GM10248 (cell line): ENCODE measurements at places on chromosomes 6 and 20.

- DNase-seq, result no peak
Observed at GRCh38 chr20:11849270-11849915, 68.3 kb upstream of the BTBD3 start.

DNA sequence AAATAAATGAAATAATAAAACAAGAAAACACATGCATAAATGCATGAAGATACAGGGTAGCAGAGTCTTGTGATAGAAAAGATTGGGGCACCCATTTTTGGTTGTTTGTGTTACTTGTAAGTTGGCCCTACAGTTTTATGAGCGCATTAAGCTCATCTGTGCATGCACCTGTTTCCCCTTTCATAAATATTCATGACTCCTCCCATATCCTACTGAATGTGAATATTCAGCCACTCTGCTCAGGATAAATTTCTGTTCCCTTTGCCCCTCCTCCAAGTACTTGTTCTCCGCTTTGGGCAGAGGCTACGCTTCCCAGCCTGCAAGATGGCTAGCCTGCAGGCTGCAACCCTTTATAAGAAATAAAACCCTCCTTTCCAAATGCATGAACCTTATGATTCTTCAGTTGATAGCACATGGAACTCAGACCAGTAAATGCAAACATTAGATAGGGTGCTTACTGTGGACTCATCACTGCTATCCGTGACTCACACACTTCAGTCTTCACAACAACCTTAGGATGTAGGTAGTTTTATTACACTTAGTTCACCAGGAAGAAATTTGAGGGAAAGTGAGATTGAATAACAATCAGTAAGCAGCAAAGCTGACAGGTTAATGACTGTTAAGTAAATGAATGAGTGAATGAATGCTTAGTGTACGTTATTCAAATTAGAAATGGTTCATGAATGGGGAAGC is 15.0 kb downstream of the ALDH8A1 start:
- no peak for DNase-seq

DNA sequence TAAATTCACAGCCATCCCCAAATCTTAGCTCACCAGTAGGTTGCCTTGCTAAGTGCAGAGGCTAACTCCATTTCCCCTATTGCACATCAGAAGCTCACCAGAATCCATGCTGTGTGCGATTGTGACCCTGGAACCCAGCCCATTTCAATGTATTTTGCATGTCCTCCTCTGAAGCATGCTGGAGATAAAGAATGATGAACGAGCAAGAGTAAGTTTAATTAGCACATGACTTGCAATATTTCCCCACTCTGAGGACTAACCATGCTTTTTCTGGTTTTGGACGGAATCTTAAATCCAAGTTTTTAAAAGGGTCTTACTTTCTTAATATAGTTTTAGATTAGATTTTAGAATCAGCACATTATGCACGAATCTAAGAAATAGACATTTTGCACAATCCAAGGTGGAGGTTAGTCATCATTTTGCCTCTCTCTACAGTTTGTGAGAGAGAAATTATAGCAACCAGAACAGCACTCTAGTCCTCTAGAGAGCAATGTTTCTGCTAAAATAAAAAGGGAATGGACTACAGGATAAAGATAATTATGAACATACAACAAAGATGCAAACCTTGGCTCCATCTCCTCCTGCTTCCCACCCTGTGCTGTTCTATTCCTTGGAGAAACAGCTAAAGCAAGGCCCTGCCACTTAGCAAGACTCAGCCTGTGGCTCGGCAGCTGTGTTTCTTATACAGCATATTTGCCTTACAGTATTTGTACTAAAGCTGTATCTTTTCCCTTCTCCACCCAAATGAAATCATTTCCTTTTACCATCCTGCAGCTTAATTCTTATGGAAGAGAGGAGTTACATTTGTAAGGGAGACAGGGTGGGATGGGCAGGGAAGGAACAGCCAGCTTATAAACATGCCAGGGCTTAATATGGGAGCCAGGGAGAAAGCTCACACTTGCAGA is 24.9 kb upstream of the LAMA4 start:
- DNase-seq, result no peak

DNA sequence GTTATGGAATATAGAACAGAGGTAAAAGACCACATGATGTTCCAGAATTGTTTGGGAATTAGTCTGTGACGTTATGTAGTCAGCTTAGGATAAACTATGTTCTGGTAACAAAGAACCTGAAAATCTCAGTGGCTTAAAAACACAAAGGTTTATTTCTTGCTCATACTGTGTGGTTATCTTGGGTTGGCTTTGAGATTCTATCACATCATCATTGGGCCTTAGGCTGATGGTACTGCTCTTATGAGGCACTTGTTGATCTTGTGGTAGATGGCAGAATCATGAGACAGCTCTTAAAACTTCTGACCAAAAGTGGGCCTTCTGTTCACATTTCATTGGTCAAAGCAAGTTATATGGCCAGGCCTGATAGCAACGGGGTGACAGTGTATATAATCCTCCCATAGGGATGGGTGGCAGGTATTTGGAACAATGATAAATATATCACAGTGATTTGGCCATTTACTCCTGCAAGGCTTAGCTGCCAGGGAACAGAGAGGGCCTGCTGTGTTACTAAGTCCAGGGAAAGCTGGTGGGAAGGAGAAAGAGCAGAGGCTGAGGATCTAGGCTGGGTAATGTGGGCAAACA is 13.5 kb downstream of the DHX35 start:
- no peak for DNase-seq

GRCh38 chr6:11275598-11275997 is 43.1 kb upstream of the NEDD9 start:
- DNase-seq, result peak; percentile 77

DNA sequence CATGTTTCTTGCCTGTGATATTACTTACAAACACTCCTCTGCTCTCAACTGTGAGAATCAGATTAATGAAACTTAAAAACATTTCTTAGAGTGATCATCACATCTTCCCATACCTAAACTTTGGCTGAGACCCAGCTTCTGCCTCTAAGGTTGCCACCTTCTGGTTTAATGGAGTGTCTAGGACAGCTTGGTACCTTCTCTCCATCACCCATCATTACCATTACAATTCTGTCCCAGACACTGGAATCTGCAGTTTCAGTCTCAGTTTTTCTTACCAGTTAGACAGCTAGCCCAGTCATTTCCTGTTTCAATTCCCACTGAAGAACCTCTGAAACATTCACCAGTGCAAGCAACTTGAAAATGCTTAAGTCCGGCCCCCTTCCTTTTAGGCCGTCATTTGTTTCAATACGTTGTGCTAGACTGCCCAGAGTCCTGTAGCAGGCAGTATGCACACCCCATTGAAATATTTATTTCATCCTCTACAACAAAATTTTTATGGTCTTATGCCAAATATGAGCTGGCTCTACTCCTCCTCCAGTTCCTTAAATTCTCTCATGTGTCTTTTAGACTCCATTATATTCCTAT is 107.0 kb upstream of the FOXO3 start:
- DNase-seq, result no peak

GRCh38 chr6:61134028-61134427 is 1152.0 kb downstream of the KHDRBS2 start:
- no peak for DNase-seq

GRCh38 chr20:36628076-36628475 is 17.9 kb downstream of the SLA2 start:
- DNase-seq, result no peak

GRCh38 chr6:148869585-148869984 is 122.8 kb downstream of the UST start:
- no peak for DNase-seq

DNA sequence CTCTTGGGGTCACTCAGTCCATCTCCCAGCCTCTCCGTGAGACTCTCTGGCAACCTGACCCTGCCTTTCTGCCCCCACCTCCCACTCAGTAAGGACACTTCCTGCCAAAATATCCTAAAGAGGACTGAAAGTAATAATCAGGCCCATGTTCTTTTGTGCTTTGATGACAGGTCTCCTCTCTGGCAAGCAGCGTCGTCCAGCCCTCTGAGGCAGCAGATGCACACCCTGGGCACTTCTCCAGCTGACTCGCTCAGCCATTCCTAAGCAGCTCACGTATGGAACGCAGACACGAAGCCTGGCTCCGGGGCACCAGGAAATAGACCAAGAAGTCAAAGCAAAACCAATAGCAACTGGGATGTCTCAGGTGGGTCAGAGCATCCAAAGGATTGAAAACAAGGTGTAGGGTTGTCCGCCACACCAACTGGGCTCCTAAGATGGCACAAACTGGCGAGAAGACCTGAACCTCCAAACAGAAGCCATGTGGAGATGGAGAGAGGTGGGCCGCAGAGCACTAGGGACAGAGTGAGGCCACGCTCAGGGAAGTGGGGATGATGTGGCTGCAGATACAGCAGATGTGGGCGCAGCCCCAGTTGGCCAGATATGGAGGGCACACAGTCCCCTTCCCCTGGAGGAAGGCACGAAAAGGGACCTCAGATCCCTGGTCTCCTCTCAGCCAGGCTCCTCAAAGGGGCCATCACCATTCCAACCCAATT is 99.3 kb downstream of the PRND start:
- no peak for DNase-seq

DNA sequence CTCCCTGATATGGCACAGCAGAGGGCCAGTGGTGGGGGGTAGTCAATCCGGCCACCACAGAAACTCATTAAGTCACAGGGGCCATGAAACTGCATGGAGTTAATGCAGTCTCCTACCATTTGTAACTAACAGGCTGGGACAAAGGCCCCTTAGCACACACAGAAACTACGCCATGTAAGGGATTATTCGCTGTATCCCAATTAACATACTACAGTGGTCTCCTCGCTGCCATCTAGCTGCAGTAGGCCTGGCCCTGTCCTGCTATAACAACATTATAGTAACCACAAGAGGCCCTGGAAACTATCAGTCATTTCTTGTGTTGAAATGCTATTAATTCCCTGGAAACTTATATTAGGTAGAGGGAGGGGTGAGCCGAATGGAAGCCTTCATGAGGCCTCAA is 72.3 kb upstream of the CCN2 start:
- no peak for DNase-seq

- peak; percentile 15 for DNase-seq
Observed at GRCh38 chr6:74091136-74091793, 395.3 kb downstream of the CD109 start.

- no peak for DNase-seq
Observed at GRCh38 chr6:154596009-154596408, 85.5 kb upstream of the CNKSR3 start.

- DNase-seq, result no peak
Observed at GRCh38 chr6:34664256-34664971, 32.2 kb downstream of the ILRUN start.

DNA sequence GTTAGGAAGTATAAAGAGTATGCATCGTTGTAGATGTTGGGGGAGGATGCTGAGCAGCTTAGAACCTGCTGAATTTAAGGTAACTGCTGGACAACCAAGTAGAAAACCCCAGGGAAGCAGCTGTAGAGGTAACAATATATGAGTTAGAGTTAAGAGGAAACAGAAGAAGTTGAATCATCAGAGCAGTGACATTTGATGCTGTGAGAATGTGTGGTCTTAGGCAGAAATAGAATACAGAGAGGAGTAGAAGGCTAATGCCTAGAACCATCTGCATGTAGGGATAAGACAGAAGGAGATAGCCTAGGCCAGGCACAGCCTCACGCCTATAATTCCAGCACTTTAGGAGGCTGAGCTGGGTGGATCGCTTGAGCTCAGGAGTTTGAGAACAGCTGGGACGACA is 22.6 kb upstream of the DYNLRB1 start:
- no peak for DNase-seq

GRCh38 chr6:121896363-121896762 is 460.9 kb downstream of the GJA1 start:
- no peak for DNase-seq

DNA sequence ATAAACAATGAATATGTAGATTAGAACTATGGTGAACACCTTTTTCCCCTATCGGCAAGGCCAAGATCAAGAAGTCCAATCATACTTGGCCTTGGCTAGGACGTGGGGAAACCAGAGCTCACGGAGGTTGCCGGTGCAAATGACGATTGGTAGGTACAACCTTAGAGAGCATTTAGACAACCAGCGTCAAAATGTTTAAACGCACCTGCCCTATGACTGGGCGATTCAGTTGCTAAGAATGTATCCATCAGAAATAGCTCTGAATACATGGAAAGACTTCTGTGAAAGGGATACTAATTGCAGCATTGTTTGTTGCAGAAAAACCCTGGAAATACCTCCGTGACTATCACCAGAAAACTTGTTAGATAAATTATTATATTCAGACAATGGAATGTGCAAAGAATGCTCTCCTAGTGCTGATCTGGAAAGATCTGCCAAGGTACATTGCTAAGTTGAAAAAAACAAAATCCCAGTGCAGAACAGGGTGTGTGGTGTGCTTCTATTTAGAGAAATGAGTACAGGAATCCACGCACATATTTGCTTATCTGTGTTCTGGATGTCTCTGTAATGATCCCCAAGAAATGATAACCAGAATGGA is 48.0 kb upstream of the PTPN1 start:
- no peak for DNase-seq

- DNase-seq, result no peak
Observed at GRCh38 chr6:47126647-47127391, 84.7 kb upstream of the ADGRF1 start.
